ENCODE measurements at places on chromosomes 5 and 9. TPM values are rescaled to one million over a fixed set of nuclear protein-coding genes. Genes with fewer than 3 reads are reported as not detected.

Gene LRRC70
- total RNA-seq, result not detected

Gene TMC1
- total RNA-seq, result not detected

Gene PBX3
- 53.0 TPM for total RNA-seq

Gene GABRA1
- total RNA-seq, result not detected

Gene KCNV2
- total RNA-seq, result not detected

Gene GKAP1
- 9.6 TPM for total RNA-seq

Gene BHMT2
- total RNA-seq, result not detected

Gene HMMR
- total RNA-seq, result 57.0 TPM

Gene INPP5E
- 7.6 TPM for total RNA-seq

Gene RELL2
- 8.3 TPM for total RNA-seq

Gene PRELID2
- total RNA-seq, result 15.5 TPM

Gene NDST1
- 44.2 TPM for total RNA-seq

Gene NUP188
- 67.6 TPM for total RNA-seq

Gene CYLC2
- not detected for total RNA-seq

Gene POLR3G
- total RNA-seq, result 7.6 TPM

Gene GAPT
- total RNA-seq, result not detected

Gene PCAT7
- 1.2 TPM for total RNA-seq

Gene CARD9
- total RNA-seq, result 0.05 TPM

Gene NKD2
- 0.17 TPM for total RNA-seq

Gene GPR150
- total RNA-seq, result 0.34 TPM

Gene C7
- 0.84 TPM for total RNA-seq

Gene C5orf58
- not detected for total RNA-seq

Gene RANBP6
- total RNA-seq, result 39.2 TPM

Gene DIRAS2
- not detected for total RNA-seq

Gene LYRM7
- 8.4 TPM for total RNA-seq

Gene FBP2
- not detected for total RNA-seq

Gene CATSPER3
- not detected for total RNA-seq

Gene PTGES
- total RNA-seq, result 1.0 TPM

Gene MYMK
- total RNA-seq, result not detected

Gene WDR31
- 0.22 TPM for total RNA-seq

Gene MYOZ3
- 0.34 TPM for total RNA-seq

Gene FYB1
- total RNA-seq, result not detected

Gene SMAD5
- 42.6 TPM for total RNA-seq

Gene CCDC187
- total RNA-seq, result not detected

Gene TGFBI
- total RNA-seq, result 744 TPM

Gene ROPN1L
- total RNA-seq, result 3.0 TPM

Gene EPB41L4A
- not detected for total RNA-seq

Gene MAPK9
- total RNA-seq, result 37.8 TPM

Gene GDNF
- total RNA-seq, result 0.05 TPM

Gene SLC34A3
- 0.10 TPM for total RNA-seq

Gene FCN1
- total RNA-seq, result not detected

Gene ZBTB26
- 5.3 TPM for total RNA-seq

Gene CCDC192
- total RNA-seq, result not detected

Gene IQGAP2
- total RNA-seq, result 0.52 TPM

Gene ADAMTS6
- 16.5 TPM for total RNA-seq

Gene SHC3
- 3.2 TPM for total RNA-seq

Gene ZCCHC9
- total RNA-seq, result 34.1 TPM

Data from M059J (cell line).